ENCODE measurements at places on chromosomes 11 and 22.

- DNase-seq = no peak
Observed at GRCh38 chr11:133347988-133348387, 184.3 kb downstream of the OPCML start.

DNA sequence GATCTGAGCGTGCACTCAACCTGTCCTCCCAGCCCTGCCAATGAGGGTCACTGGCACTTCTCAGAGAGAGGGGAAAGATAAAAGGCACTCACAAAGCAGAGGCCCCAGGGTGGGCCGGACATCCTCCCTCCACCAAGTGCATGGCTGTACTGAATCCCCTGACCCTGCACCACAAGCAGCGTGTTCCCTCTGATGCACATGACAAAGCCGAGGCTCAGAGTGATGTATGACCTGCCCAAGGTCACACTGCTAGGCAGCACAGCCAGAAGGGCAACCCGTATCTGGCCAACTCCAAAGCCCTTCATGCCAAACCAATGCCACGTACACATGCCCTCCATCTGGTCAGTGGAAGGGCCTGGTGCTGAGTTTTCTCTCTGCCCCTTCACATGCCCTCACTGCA lies 22.1 kb downstream of the SPATA19 start:
- DNase-seq = no peak

DNA sequence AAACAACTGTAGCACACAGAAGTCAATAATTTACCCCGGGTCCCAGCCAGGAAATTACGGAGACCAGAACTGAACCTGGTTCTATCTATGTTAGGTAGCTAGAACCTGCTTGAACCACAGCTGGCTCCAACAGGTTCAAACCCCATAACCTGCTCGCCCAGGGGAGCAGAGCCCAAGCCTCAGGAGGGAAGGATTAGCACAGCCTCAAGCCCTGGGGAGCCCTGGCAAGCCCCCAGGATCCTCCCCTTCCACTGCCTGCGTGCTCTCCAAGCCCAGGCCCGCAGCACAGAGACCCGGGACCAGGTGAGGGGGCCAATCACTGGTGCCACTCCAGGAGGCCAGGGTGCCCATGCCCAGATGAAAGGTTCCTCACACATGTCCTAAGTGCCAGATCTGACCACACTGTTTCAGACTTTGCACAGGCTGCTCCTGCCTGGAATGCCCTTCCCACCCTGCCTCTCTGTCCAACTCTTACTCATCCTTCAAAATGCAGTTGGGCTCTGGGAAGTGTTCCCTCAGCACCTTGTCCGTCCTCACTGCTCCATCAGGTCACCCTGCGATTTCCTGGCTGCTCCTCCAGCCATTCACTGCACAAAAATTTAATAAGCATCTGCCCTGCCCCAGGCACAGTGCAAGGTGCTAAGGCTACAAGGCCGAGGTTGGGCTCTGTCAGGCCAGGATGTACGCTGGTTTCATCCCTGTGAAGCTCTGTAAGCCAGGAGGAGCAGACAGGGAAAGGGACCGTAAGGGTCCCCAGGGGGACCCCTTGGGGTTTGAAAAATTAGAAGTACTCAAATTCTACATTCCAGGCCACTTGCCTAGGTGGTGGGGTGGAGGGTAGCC lies 32.2 kb downstream of the ARRB1 start:
- no peak for DNase-seq

DNA sequence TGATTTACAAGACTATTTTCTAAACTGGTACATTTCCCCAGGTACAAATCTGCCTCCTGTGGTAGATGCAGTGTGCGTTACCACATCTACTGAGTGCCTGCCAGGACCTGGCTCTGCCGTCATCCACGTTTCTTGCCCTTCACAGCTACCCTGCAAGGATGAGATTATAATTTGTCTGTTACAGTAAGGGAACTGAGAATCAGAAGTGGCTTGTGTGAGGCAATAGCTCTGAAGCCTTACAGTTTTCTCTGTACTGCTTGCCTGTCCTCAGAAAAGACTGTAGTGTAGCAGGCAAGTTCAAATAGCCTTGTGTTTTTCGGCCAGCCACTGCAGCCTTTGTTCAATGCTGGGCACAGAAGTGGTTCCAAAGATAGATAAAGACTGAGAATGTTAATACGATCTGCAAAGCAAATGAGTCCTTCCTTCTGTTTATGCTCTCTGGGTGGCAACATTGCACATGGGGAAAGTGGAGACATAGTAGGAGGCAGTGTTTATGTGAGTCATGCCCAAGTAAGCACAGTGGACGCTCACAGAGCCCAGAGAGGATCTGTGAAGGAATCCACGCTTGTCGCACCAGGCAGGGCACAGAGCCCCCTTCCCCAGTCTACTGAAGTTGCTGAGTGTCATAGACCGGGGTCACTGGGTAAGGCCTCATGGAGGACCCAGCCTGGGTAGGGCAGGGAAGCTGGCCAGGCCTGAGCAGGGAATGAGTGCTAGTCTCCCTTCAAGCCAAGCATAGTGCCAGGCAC lies 49.1 kb downstream of the MICAL2 start:
- no peak for DNase-seq

DNA sequence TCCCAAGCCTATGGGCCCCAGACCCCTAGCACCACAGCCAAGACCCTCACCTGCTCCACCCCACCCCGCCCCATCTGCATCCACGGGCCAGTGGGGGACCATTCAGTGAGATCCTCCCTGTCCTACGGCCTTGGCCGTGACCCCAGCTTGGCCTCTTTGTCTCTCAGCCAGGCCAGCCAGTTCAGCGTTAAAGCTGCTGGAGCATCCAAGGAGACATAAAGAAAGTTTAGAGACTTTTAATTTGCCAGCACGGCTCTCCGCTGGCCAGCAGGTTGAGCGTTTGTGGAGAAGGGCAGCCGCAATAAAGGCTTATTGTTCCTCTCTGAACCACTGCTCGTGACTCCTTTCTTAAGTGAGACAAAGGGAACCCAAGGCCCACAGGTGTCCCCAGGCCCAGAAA lies 49.3 kb upstream of the LMO1 start:
- no peak for DNase-seq

GRCh38 chr22:50296658-50297490 lies 10.6 kb downstream of the PLXNB2 start:
- no peak for DNase-seq

- DNase-seq = no peak
Observed at GRCh38 chr11:102007567-102008437, 39.4 kb upstream of the CFAP300 start.

DNA sequence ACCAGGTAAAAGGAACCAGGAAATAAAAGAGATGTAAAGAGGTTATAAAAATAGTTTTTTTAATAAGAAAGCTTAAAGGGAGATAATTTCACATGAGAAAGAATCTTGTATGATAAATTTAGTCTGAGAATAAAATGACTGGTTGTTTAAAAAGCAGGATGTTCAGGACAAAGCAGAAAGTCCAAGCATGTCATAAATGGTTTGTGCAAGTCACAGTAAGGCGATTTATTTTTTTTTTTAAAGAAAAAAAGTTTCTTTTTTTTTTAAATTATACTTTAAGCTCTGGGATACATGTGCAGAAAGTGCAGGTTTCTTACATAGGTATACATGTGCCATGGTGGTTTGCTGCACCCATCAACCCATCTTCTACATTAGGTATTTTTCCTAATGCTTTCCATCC lies 30.8 kb downstream of the GLYATL2 start:
- no peak for DNase-seq

DNA sequence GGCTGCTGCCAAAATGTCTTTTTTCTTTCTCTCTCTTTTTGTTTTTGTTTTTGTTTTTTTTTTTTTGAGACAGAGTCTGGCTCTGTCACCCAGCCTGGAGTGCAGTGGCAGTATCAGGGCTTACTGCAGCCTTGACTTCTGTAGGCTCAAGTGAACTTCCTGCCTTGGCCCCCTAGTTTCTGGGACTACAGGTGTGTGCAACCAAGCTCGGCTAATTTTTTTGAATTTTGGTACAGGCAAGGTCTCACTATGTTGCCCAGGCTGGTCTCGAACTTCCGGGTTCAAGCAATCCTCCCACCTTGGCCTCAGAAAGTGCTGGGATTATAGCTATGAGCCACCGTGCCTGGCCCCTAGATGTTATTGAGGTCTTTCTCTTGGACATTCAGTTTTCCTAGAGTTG lies 2.2 kb upstream of the DDX10 start:
- no peak for DNase-seq

- DNase-seq = no peak
Observed at GRCh38 chr11:94132152-94132558, 3.5 kb downstream of the PANX1 start.

DNA sequence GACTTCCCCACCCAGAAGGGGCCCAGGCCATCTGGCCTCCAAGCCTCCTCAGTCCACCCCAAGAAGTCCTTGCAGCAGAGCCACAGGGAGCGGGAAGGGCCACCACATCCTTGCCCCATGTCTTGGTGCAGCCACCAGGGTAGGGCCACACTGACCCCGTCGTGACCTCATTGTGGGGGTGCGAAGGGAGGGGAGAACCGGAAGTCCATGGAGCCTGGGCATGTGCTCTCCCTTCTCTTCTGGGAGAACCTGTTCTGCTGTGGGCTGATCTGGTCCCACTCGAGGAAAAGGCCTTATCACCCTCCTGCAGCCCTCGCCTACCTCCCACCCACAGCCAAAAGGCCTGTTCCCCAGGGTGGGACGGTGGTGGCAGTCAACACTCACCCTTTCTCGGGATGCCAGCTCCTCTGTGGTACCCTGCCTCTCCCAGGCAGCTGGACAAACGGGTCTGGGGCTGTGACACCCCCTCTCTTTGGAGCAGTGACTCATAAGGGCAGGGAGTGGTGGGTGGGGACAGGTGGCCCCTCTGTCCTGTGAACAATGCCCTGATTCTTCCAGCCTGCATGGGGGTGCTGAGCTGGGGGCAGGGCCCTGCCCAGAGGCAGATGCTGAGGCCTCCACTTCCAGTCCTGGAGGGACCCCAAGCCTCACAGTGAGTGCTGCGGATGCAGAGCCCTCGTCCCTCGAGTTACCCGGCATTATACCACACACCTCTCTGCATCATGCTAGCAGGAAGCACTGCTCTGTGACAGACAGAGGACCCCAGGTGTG lies 14.6 kb upstream of the CTSD start:
- DNase-seq = no peak

DNA sequence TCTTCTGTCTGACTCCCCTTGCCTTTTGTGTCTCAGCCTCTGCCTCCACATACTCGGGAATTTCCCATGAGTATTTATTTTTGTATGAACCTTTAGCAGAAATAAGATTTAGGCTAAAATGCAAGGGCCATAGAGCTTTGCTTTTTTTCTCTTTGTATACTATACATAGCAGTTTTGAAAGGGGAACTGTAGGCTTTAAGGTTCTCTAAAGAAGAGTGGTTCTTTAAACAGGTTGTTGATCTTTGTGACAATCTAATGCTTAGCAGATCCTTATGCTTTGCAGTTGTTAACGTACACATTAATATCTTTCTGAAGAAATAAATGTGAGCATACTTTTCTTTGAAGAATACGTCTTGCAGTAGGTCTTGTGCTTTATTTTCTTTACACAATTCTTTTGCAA lies 35.0 kb downstream of the TBCEL start:
- no peak for DNase-seq

GRCh38 chr11:32032052-32032451 lies 58.8 kb upstream of the RCN1 start:
- no peak for DNase-seq

DNA sequence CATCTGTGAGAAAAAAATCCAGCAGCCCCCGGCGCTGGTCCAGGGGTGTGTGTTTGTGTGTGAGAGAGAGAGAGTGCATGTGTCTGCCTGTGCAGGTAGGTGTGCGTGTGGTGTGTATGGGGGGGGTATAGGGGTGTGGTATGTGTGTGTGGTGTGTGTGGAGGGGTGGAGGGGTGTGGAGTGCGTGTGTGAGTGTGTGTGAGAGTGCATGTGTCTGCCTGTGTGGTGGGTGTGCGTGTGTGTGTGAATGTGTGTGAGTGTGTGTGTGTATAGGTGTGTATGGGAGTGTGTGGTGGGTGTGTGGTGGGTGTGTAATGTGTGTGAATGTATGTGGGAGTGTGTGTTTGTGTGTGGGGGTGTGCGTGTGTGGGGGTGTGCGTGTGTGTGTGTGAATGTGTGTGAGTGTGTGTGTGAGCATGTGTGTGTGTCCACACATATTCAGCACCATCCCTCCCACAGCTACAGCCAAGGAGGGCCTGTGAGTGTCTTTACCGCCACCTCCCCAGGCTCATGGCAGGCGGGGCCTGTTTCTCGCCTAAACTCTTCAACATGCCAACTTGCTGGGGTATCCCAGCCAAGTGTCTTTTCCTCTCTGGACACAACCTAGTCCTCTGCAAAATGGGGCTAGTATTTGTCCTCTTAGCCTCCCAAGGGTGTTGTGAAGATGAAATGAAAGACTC lies 11.9 kb downstream of the LMO1 start:
- no peak for DNase-seq

DNA sequence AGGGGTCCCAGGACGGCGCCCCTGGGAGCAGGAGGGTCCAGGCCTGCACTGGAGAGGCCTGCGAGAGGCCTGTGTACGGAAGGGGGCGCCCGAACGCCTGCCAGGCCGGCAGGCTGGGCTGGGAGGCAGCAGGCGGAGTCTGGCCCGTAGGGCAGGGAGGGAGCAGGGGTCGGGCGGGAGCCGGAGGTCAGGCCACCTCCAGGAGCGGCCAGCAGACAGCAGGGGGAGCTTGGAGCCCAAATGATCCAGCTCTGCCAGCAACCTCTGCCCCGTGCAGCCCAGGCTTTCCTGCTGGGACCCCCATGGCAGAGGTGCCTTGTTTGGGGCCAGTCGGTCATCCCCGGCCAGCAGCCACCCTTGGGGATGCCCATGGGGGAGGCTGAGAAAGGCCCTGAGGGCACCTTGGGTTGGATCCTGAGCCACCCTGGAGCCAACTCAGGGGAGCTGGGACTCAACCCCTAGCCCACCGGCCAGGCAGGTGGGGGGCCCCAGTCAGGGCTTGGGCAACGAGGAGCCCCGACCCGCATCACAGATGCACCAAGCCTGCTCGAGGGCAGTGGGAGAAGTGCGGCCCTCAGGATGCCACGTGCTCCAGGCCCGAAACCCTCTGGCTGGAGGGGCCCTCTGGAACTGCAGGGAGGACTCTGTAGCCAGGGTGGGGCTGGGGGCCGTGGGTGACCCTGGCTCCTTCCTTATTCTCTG lies 9.6 kb upstream of the SYT8 start:
- no peak for DNase-seq

GRCh38 chr11:134579724-134580609 lies 167.9 kb upstream of the B3GAT1 start:
- DNase-seq = no peak

DNA sequence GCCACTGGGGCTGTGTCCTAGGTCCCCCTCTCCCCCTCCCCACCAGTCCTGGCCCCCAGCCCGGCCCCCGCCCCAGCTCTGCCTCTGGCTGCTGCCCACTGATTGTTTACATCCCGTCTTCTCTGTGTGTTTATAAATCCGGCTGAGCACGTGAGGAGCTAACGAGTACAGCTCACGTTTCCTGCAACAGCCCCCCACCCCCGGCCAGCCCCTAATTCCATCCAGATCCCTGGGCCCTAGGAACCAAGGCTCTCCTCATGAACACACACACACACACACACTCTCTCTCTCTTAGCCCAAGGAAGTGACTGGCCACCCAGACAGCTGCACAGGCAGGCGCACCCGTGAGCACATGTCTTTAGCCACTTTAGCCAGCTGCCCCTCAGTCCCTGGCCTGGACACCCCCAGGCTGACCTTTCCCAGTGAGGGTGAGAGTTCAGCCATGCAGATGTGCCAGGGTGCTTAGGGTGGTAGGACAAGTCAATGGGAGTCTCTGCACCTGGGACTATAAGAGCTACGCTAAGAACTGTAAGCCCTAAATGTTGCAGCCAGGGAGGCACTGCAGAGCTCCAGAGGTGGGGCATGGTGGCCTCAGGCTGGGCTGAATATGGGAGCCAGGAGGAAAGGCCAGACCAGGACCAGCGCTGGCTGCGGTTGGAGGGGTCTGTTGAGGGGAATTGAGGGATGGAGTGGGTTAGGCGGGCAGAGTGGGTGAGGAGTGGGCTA lies 2.9 kb downstream of the CLCF1 start:
- DNase-seq = no peak

Measured in cortex of kidney (tissue), 1 donor.